ENCODE measurements at places on chromosomes 6 and 20.

GRCh38 chr20:21322921-21323331 lies 19.8 kb downstream of the XRN2 start:
- no peak for DNase-seq

- DNase-seq: no peak
These were observed 119.0 kb upstream of the RPS6KA2 start for GRCh38 chr6:166745801-166746668.

DNA sequence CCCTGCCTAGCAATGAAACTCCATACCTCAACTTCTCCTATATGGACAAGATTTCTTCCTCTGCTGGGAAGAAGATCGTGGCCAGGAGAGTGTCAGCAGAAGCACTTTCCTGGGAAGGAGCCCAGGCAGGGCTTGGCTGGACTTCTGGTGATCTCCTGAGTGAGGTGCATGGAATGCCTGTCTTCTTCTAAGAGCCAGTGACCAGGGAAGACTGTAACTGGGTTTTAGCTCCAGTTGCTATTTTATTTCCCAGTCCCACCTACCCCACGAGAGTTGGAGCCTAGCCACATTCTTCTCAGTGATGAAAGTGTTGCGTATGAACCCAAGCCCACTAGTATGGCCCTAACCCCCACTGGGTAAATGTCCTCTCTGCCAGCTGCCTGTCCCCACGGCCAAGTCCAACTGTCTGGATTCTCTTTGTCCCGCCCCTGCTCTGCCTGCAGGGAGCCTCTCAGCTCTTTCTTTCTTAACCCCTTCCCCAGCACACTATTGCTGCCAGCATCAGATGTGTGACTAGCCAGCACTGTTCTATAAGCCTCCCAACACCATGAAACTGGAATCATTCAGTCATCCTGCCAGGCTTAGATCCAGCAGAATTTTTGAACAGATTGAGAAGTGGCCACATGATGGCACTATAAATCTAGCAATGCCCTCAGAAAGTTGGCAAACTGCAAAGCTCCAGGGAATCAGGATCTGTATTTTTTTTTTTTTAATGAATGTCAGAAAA lies 69.8 kb upstream of the FAM184A start:
- DNase-seq: no peak

DNA sequence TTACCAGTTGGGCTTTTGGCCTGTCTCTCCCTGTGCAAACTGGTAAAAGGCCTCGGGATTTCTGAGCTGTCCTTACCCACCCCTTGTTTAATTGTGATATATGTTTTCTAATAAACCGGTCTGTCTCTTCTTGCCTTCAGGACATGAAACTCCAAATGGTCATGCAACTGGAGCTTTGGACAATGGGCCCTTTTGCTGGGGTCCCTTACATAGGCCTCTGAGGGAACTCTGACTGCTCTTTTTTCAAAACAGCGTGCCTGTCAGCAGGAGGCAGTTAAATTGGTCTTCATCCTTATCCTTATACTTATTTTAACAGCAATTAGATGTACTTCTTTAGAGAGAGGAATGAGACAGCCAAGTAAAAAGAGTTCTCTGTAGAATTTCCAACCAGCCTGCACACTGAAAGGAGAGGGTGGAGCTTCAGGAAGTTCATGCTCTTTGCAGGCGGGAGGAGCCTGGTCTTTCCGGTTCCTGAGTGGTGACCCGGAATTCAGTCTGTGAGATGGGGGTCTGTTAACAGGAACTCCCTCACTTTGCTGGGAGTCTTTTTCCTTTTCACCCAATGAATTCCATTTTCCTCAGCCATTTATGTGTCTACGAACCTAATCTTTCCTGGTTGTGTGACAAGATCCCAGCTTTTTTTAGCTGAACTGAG lies 299.6 kb upstream of the GJE1 start:
- no peak for DNase-seq

DNA sequence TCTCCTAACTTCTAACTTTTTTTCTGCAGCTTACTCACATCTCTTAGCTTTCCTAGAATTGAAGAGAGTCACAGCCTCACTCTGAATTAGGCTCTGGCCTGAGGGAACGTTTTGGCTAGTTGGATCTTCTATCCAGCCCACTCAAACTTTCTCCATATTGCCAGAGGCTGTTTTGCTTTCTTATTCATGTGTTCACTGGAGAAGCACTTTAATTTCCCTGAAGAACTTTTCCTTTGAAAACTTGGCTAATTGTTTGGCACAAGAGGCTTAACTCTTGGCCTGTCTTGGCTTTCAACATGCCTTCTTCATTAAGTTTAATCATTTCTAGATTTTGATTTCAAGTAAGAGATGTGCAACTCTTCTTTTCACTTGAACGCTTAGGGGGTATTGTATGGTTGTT lies 138.2 kb upstream of the PLCB4 start:
- no peak for DNase-seq

GRCh38 chr20:63162206-63162795 lies 53.6 kb downstream of the YTHDF1 start:
- DNase-seq: no peak

GRCh38 chr6:150366118-150366778 lies 2.6 kb upstream of the IYD start:
- DNase-seq: no peak

DNA sequence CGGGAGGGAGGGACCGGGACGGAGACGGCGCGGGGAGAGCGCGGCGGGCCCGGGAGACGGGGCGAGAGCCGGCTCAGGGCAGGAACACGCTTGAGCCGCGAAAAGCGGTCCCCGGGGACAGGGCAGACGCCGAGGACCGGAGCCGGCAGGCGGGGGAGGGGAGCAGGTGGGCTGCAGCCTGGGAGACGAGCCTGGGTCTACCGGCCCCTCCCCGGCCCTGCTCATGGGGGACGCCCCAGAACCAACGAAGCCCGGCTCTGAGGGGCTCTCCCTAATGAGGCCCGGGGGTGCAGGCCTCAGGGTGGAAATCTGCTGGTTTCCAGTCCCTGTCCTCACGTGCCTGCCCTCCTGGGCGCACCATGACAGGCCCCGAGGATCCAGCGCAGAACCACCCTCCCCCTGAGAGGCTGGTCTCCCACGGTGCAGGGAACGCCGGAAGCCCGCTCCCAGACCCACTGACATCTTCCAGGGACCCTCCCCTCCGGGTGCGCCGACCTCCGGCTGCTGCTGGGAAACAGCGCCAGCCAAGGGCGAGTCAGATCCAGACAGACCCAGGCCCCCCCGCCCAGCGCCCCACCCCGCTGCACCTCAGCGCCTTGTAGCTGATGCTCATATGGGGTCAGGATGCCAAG lies 571 bp upstream of the EEF1A2 start:
- DNase-seq: no peak

- no peak for DNase-seq
These were observed 37.8 kb downstream of the PTPN1 start for GRCh38 chr20:50547964-50548363.

DNA sequence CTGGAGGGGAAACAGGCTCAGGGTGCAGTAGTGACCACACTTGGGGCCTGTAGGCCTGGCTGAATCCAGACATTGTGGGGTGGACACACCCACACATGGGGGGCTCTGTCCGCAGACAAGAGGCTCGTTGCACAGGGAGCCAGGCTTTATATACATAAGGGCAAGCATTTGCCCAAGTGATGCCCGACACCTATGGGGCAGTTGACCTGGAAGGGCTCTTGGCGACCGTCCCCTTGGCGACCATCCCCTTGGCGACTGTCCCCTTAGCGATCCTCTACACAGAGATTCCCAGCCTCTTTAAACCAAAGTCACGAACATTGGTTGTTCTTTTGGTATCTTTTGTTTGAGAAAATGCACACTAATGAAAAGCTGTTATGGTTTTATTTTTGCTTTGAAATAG lies 2.7 kb downstream of the TOX2 start:
- DNase-seq: no peak

GRCh38 chr20:4689220-4689619 lies 32.5 kb upstream of the PRND start:
- DNase-seq: no peak

GRCh38 chr6:51116723-51117122 lies 298.1 kb downstream of the TFAP2B start:
- no peak for DNase-seq

DNA sequence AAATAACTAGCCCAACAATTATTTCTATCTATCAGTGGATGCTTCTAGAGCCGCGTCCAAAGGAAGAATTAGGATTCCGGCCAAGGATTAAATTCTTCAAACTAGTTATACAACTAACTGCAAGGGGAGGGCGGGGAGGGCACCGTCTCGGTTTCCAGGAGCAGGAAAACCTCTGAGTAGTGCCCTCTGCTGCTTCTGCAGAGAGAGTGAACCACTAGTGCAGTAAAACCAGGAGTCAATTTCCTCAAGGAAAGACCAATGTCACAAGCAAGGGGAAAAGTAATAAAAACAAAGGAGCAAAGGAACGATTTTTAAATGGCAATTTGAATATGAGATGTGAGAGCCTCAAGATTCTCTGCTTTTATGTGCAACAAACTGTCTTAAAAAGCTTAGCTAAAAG lies 16.5 kb upstream of the UBE2J1 start:
- no peak for DNase-seq

DNA sequence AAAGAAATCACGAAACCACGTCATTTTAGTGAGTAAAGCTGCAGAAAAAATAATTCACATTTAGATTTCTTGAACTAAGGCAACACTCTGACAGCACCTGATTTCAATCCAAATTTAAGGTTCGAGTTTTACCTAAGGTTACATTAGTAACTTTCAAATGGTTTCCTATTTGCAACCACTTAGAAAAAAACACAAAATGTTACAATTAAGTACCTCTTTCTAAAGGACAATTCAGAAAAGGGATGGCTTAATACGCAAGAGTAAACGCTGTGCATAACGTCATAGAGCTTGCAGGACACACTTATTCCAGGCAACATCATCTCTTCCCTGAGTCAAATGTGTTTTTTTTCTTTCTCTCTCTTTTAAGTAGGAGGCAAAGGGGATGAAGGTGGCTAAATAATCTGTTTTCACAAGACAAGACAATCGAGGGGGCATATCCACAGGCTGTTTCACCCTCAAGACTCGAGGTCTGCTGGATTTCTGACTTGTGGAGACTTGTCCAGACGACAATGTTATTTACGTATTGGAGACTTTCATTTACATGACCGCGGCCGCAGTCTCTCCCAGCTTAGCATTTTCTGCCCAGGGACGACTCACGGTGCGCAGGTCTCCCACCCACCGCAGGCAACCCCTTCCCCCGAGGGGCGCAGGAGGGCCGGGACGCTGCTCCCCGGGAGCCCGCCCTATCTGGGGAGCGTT lies 86.0 kb downstream of the SESN1 start:
- DNase-seq: peak; percentile 26

DNA sequence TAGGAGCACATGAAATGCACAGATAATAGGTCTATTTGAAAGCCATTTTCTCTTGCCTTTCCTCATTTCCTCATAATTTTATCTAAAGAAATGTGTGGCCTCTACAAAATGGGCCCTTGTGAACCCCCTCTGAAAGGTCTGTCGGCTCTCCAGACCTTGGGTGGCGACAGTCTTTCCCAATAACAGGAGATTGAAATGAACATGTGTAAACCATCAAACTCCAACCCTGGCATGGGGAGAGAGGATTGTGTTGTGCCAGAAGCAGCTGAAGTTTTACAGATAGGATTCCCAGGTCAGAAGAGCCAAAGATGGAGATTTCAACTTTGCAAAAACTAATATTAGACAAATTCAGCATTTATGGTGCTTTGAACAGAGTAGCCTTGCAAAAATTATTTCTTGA lies 277.1 kb upstream of the ECI2 start:
- DNase-seq: no peak

DNA sequence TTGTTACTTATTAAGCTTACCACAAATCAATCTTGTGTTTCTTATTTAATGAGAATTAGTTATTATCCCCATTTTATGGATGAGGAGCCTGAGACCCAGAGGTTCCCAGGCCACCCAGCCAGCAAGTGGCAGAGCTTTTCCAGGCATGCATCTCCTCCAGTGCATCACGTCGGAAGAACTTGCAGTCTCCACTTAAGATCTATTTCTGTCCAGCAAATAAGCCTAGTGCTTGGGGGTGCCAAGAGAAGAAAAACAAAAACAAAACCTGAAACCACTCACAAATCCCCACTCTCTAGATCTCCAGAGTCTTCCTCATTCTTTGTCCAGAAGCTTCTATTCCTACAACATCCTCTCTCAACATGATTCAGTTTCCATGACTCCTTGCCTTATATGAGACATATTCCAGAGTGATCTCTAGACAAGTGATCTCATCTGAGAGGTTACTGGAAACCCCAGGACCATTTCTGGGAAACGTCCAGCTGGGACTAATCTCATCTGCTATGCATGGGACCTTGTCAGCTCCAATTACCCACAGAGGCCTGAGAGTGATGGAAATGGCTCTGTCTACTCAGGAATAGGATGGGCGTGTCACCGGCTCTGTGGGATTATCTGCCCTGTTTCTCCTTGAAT lies 4.1 kb downstream of the GUCA1B start:
- no peak for DNase-seq

GRCh38 chr6:116003668-116004067 lies 57.0 kb downstream of the FRK start:
- DNase-seq: no peak

GRCh38 chr6:150897400-150897943 lies 32.0 kb downstream of the MTHFD1L start:
- DNase-seq: no peak

DNA sequence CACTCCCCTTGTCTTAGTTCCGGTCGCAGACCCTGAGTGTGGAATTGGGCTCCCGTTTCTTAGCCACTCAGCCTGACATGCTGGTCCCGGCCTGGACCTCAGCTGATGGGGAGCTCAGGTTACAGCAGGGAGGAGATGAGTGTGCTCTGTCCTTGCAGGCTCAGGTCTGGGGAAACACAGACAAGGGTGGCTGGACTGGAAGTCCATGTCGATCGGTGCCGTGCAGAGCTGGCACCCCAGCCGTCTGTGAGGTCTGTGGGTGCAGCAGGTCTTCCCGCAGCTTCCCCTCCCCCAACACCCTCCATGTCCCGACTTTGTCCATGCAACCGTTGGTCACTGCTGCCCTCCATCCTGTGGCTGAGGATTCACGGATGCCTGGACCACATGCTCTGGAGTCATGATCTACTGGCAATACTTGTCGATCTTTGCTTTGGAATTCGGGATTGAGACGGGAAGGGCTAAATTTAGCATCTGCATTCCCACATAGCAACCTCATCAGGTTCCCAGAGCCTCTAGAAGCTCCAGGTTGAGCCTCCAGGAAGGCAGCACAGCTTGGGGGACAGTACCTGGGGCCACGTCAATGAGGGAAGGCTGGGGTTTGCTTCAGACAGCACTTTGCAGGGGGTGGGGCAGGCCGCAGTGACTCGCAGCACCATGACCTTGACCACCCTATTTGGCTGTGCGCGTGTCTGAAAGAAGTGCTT lies 118.8 kb downstream of the PSMB1 start:
- no peak for DNase-seq

DNA sequence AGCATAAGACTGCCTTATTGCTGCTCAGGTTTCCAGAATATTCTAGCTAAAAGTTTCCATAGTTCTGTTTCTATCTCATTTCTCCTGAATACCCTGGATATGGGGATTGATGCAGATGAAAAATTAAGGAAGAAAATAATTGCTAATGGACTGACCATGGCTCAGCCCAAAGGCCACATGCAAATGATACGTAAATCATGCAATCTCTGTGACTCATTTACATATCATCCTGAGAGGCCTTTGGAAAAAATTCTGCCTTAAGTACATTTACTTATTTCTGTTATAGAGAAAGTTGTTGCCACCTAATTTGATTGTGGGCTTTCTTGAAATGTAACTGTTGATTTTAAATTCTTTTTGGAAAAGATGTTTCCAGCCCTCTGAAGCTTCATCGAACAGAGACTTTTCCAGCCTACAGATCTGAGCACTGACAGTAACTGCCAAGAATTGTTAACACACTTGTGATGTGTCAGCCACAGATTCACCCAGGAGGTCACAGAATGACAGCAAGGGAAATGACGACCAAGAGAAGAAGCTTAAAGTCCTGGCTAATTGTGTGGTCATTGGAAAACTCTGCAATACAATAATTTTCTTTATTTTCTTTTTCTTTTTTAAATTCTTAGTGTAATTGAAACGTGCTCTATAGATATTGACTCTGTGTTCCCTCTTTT lies 174.8 kb downstream of the DOK5 start:
- no peak for DNase-seq

Measured in stimulated activated CD4-positive, alpha-beta T cell treated with anti-CD3 and anti-CD28 coated beads, Interleukin-15, amount 100 ng/mL, for 24 hours (primary cell).